ENCODE measurements at places on chromosomes 16 and 17.

GRCh38 chr17:74690409-74690825 lies 22.3 kb downstream of the CD300LF start:
- no peak for DNase-seq

DNA sequence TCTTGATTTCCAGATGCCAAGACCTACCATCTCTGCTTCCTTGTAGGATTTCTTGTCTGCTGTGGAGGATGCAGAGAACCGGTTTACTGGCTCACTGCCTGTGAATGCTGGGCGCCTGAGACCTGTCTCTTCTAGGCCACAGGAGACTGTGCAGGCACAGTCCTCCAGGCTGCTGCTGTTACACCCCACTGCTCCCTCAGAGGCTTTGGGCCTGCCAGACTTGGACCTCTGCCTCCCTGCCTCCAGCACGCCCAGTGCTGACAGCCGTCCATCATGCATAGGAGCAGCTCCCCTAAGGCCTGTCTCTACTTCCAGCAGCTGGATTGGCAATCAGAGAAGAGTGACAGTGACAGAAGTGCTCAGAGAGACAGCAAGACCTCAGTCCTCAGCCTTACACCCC lies 6.1 kb downstream of the HROB start:
- no peak for DNase-seq

- DNase-seq, result no peak
These were observed 10.2 kb upstream of the FAM83G start for GRCh38 chr17:19014628-19015215.

DNA sequence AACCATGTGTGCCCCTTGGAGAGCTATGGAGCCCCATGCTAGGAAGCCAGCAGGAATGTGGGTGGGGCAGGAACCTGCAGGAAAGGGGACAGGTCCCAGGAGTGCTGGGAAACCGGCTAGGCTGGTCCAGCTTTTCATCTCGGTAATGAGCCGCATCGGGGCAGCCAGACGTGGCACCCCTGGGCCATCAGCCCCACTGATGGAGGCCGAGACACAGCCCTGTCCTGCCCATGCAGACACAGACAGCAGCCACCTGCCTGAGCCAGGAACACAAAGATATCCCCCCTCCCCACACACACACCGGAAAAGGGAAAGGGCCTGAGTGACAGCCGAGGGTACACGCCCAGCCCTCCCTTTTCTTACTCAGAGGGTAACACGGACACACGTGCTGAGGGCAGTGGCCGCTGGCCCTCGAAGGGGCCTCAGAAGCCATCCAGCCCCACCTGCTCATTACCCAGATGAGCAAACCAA lies 18.1 kb downstream of the PPL start:
- peak; percentile 35 for DNase-seq

DNA sequence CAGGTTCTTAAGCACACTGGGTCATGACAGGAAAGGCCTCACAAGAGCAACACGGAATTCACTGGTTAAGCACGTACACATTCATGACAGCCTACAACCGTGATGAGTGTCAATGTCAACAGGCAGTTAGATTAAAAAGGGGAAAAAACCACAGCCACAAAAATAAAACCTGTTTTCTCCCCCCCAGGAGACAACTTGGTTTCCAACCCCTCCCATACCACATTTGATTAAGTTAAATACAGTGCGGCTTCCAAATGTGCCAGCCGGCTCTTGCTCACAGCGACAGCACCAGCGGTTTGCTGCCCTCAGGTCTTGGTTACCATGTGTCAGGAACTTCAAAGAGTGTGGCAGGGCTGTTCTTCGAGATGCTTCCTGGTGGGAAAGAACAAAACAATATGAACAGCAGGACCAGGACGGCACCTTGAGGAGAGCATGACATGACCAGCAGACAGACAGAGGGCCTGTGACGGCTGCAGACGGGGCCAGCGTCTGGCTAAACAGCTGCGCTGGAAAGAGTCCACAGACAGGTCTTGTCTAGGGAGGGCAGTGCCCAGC lies 193.6 kb downstream of the PARN start:
- no peak for DNase-seq

GRCh38 chr17:7684851-7685532 lies 2.3 kb downstream of the TP53 start:
- DNase-seq, result no peak

- DNase-seq, result no peak
These were observed 48.3 kb upstream of the AXIN2 start for GRCh38 chr17:65609749-65610148.

DNA sequence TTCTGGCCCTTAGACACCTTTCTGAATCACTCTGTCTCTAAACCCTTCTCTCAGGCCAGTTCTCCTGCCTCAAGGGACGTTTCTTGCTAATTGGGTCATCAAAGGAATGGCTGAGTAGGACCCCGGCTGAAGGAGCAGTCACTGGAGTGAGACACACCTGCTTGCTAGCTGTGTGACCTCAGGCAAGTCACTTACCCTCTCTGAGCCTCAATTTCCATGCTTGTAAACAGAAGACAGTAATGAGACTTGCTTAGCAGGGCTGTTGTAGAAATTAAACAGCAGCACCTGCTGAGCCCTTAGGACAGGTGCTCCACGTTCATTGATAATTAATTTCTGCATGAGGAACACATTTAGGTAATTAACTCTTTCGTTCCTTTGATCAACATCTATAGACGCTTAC lies 6.8 kb downstream of the CIBAR2 start:
- DNase-seq, result no peak

DNA sequence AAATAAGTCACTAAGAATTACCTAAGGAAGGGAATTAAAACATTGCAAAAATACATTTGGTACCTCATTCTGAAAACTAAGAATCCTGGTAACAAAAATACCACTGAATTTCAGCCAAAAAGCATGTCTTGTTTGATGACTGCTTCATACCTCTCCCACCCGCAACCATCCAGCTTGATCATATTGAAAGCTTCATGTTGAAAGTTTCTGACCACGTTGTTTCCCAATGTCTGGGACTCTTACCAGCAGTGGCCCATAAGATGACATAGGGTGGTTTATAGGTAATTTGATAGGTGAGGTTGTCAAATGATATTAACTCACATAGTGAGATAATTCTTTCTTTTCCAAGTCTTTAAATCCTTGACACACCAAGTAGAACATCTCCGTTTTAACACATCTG lies 139.3 kb downstream of the CDH11 start:
- no peak for DNase-seq

Measured in WTC11 (cell line).